K562 (cell line): ENCODE measurements at places on chromosomes 16 and 17. TPM values are rescaled to one million over a fixed set of nuclear protein-coding genes. Genes with fewer than 3 reads are reported as not detected.

GRCh38 chr16:46621006-46621933 lies at the start of gene SHCBP1:
Gene SHCBP1 (minus strand): TSS chr16:46621379. CDS start chr16:46621359, 20 bp downstream.
- peak within 1 kb of the TSS; percentile 61 for H3K4me3 ChIP-seq
- peak; percentile 74 for DNase-seq
- H3K36me3 ChIP-seq, result peaks cover 31% of the 10 kb centered on the region

The PRRT2 gene
- 0.69 and 1.2 TPM in 2 replicates for total RNA-seq

DNA sequence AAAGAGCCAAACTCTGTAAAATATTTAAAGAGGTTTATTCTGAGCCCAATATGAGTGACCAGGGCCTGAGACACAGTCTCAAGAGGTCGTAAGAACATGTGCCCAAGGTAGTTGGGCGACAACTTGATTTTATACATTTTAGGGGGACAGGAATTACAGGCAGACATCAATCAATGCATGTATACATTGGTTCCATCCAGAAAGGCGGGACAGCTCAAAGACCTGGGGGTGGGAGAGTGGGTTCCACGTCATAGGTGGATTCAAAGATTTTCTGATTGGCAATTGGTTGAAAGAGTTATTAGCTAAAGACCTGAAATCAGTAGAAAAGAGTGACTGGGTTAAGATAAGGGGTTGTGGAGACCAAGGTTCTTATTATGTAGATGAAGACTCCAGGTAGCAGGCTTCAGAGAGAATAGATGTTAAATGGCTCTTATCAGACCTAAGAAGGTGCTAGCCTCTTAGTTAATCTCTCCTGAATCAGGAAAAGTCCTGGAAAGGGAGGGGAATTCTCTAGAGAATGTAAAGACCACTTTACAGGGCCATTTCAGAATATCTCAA lies 32.4 kb downstream of the HSBP1 start:
- no peak for DNase-seq
- no peaks in the 10 kb centered on the region for H3K36me3 ChIP-seq
- peaks cover 38% of the 10 kb centered on the region for H3K27me3 ChIP-seq

DNA sequence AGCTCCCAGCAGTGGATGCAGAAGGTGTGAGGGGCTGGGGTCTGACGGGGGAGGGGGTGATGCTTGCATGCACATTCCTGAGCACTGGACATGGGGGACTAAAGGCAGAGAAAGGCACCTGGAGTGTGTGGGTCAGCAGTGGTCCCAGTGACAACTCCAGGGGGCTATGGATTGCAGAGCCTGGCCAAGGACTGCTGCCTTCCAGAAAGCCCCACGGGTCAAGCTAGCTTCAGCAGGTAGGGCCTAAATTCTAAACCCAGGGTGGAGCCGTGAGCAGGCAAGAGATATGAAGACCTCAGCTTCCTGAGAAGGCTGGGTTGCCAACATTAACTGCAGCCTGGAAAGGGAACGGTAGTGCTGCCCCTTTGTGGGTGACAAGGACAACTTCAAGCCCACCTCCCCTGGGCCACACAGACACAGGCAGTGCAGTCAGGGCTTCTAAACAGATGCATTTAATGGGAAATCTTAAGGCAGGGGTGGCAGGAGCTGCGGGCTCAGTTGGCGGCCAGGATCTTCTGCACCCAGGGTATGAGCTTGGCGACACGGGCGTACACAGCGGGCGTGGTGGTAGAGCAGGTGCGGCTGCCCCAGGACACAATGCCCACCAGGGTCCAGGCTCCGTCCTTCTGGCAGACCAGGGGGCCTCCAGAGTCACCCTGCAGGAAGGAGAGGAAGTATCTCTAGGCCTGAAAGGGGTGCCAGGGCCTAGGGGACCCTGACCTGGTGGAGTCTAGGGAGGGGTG lies 3.1 kb downstream of the CTRB2 start:
- H3K27me3 ChIP-seq, result peaks cover 52% of the 10 kb centered on the region
- DNase-seq, result no peak
- H3K27ac ChIP-seq, result no peak overlapping the region
- H3K4me3 ChIP-seq, result no peak overlapping the region

GRCh38 chr16:1413684-1414531 lies 596 bp downstream of the UNKL start:
- H3K4me3 ChIP-seq, result peak overlapping the region; percentile 84
- peak overlapping the region; percentile 90 for H3K27ac ChIP-seq
- no peaks in the 10 kb centered on the region for H3K27me3 ChIP-seq
- H3K4me1 ChIP-seq, result peaks cover 14% of the 10 kb centered on the region; the same call in 2 of the 3 replicates
- H3K36me3 ChIP-seq, result peaks cover 14% of the 10 kb centered on the region; the same call in 1 of the 3 replicates

- no peak overlapping the region for H3K27ac ChIP-seq
- H3K36me3 ChIP-seq, result no peaks in the 10 kb centered on the region
- no peaks in the 10 kb centered on the region for H3K4me1 ChIP-seq
Observed at GRCh38 chr16:85931596-85932402, 32.8 kb downstream of the IRF8 start.

The TSNAXIP1 gene
- not detected in 2 replicates for total RNA-seq

The AANAT gene
- not detected in 2 replicates for total RNA-seq

DNA sequence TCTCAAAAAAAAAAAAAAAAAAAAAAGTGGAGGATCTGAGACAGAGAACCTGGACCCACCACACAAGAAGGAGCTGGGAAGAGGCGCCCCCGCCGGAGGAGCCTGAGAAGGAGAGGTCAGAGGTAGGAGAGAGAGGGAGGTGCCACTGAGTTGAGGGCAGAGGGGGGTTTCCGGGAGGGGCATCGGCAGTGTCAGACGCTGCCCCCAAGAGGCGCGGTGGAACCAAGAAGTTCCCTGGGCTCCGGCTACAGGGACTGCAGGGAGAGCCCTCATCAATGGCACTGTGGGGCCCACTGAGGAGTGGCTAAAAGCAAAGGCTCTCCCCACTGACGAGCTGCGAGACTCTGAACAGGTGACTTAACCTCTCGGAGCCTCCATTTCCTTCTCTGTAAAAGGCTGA lies 4.2 kb downstream of the CCDC42 start:
- DNase-seq, result peak; percentile 14
- H3K27me3 ChIP-seq, result peaks cover 26% of the 10 kb centered on the region
- H3K4me3 ChIP-seq, result no peak overlapping the region
- no peaks in the 10 kb centered on the region for H3K36me3 ChIP-seq

GRCh38 chr17:60141111-60142018 lies 8.4 kb upstream of the CA4 start:
- H3K4me3 ChIP-seq, result no peak overlapping the region
- H3K4me1 ChIP-seq, result peaks cover 34% of the 10 kb centered on the region
- DNase-seq, result no peak
- no peaks in the 10 kb centered on the region for H3K36me3 ChIP-seq
- H3K27ac ChIP-seq, result no peak overlapping the region

- H3K27me3 ChIP-seq, result no peaks in the 10 kb centered on the region
- no peaks in the 10 kb centered on the region for H3K36me3 ChIP-seq
- no peaks in the 10 kb centered on the region for H3K4me1 ChIP-seq
- H3K27ac ChIP-seq, result no peak overlapping the region
Observed at GRCh38 chr16:64133366-64133765, 988.5 kb downstream of the CDH11 start.

The ITGAL gene
- total RNA-seq, result 0.53 and 0.92 TPM in 2 replicates

- no peak for DNase-seq
- no peaks in the 10 kb centered on the region for H3K36me3 ChIP-seq
- H3K27ac ChIP-seq, result no peak overlapping the region
- H3K4me3 ChIP-seq, result no peak overlapping the region
- no peaks in the 10 kb centered on the region; the same call in 1 of the 2 replicates for H3K4me1 ChIP-seq
Observed at GRCh38 chr16:69003500-69003899, 102.0 kb upstream of the HAS3 start.

GRCh38 chr17:7258731-7259554 lies 3.3 kb downstream of the CLDN7 start:
- peaks cover 58% of the 10 kb centered on the region; the same call in 2 of the 3 replicates for H3K36me3 ChIP-seq
- no peak overlapping the region for H3K27ac ChIP-seq
- H3K4me3 ChIP-seq, result no peak overlapping the region
- no peak for DNase-seq
- H3K4me1 ChIP-seq, result peaks cover 33% of the 10 kb centered on the region
- H3K27me3 ChIP-seq, result no peaks in the 10 kb centered on the region

DNA sequence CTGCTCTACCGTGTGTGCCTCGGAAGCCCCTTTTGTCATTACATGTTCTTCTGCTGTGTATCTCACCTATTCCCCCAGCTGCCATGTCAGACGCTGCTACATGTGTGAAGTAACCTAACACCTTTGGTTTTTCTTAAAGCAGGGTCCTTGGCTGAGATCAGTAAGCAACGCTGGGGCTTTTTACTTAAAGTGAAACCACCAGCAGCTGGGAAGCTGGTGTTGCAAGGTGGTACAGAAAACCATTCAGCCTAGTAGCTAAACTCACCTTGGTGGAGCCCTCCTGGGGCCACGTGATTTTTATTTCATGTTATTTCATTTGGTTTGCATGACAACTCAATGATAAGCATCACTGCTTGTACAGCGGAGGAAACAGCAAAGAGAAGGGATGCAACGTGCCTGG lies 62.6 kb downstream of the PLCG2 start:
- no peaks in the 10 kb centered on the region for H3K36me3 ChIP-seq
- no peaks in the 10 kb centered on the region; the same call in 1 of the 2 replicates for H3K4me1 ChIP-seq
- no peak overlapping the region for H3K27ac ChIP-seq
- H3K27me3 ChIP-seq, result peaks cover 32% of the 10 kb centered on the region
- H3K4me3 ChIP-seq, result no peak overlapping the region

- H3K4me3 ChIP-seq, result no peak overlapping the region
- H3K4me1 ChIP-seq, result no peaks in the 10 kb centered on the region
- peaks cover 46% of the 10 kb centered on the region; the same call in 2 of the 3 replicates for H3K36me3 ChIP-seq
- H3K27me3 ChIP-seq, result no peaks in the 10 kb centered on the region
- no peak for DNase-seq
Observed at GRCh38 chr17:5558815-5559785, 25.2 kb downstream of the NLRP1 start.

- no peaks in the 10 kb centered on the region for H3K36me3 ChIP-seq
- no peak for DNase-seq
- H3K27me3 ChIP-seq, result peaks cover 64% of the 10 kb centered on the region
- 0 out of 2 replicates have a peak, but pooled peaks cover 5% of the 10 kb centered on the region for H3K4me1 ChIP-seq
Observed at GRCh38 chr17:77722366-77722765, 236.1 kb upstream of the TNRC6C start.

- H3K4me1 ChIP-seq, result peaks cover 13% of the 10 kb centered on the region
- no peak overlapping the region for H3K4me3 ChIP-seq
- H3K27me3 ChIP-seq, result peaks cover 14% of the 10 kb centered on the region
- peak; percentile 45 for DNase-seq
Observed at GRCh38 chr17:42879596-42879985, 21.0 kb upstream of the G6PC1 start.

The PLA2G10 gene
- not detected in 2 replicates for total RNA-seq

- peaks cover 48% of the 10 kb centered on the region for H3K27me3 ChIP-seq
- H3K4me3 ChIP-seq, result no peak overlapping the region
- H3K27ac ChIP-seq, result no peak overlapping the region
- no peaks in the 10 kb centered on the region for H3K4me1 ChIP-seq
Observed at GRCh38 chr17:77528516-77529327, 388.0 kb downstream of the SEC14L1 start.

GRCh38 chr16:85124636-85125346 lies 12.5 kb upstream of the CIBAR2 start:
- H3K27me3 ChIP-seq, result peaks cover 24% of the 10 kb centered on the region
- H3K27ac ChIP-seq, result no peak overlapping the region
- H3K4me3 ChIP-seq, result no peak overlapping the region
- DNase-seq, result no peak

DNA sequence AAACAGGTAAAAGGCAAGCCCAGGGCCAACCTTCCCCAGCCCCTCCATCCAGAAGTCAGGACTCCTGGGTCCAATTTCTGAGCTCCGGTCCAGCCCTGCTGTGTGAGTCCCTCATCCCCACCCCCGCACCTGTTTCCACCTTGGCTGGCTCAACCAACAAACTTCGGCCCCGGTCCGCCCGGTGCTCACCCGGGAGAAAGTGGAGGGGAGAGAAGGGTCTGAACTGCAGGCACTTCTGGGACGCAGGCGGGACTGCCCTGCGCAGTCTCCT lies 541 bp downstream of the RHBDF2 start:
- H3K4me1 ChIP-seq, result peaks cover 34% of the 10 kb centered on the region
- peak overlapping the region; percentile 71 for H3K4me3 ChIP-seq
- H3K27ac ChIP-seq, result no peak overlapping the region
- no peak for DNase-seq
- H3K36me3 ChIP-seq, result no peaks in the 10 kb centered on the region

GRCh38 chr16:65024767-65025178 lies 97.1 kb downstream of the CDH11 start:
- DNase-seq, result no peak
- no peaks in the 10 kb centered on the region for H3K36me3 ChIP-seq
- no peaks in the 10 kb centered on the region for H3K27me3 ChIP-seq
- H3K4me3 ChIP-seq, result no peak overlapping the region
- H3K4me1 ChIP-seq, result no peaks in the 10 kb centered on the region

DNA sequence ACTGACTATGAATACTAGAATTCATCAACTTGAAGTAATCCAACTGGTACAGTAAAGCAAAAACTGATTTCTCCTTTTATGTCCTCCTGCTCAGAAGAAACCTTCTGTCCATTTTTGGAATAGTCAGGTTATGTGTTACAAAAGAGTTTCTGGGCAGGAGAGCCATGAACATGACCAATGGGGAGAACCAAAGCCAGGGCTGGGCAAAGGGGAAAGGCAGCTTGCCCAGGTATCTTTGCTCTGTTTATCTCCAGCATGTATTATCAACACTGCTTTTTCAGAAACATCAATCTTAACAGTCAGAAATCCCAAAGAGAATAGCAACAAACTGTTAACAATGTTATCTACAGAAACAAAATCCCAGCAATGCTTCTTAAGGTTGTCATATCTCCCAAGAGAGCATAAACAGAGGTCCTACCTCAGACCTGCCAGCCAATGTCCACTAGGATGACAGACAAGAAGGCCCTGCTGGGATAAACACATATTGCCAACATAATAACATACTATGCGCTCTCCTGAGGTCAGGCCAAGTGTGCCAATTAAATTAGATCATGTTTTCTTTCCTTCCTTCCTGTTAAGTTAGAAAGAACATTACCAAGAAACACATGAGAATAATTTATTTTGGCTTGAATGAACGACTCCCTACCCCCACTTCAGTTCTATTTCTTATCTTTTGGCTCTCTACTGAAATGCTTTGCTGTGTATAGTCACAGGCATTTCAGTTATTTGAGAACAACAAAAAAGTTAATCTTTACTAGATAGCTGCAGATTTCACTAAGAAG lies 28.0 kb downstream of the BLMH start:
- H3K27ac ChIP-seq, result no peak overlapping the region
- H3K36me3 ChIP-seq, result peaks cover 91% of the 10 kb centered on the region
- DNase-seq, result no peak
- H3K4me1 ChIP-seq, result no peaks in the 10 kb centered on the region
- H3K27me3 ChIP-seq, result no peaks in the 10 kb centered on the region
- H3K4me3 ChIP-seq, result no peak overlapping the region

- peaks cover 15% of the 10 kb centered on the region for H3K27me3 ChIP-seq
- no peak for DNase-seq
- no peaks in the 10 kb centered on the region for H3K36me3 ChIP-seq
- H3K27ac ChIP-seq, result no peak overlapping the region
- H3K4me1 ChIP-seq, result no peaks in the 10 kb centered on the region
Observed at GRCh38 chr16:78675951-78676792, 576.7 kb downstream of the WWOX start.
